ENCODE measurements at places on chromosomes 3 and 15.

DNA sequence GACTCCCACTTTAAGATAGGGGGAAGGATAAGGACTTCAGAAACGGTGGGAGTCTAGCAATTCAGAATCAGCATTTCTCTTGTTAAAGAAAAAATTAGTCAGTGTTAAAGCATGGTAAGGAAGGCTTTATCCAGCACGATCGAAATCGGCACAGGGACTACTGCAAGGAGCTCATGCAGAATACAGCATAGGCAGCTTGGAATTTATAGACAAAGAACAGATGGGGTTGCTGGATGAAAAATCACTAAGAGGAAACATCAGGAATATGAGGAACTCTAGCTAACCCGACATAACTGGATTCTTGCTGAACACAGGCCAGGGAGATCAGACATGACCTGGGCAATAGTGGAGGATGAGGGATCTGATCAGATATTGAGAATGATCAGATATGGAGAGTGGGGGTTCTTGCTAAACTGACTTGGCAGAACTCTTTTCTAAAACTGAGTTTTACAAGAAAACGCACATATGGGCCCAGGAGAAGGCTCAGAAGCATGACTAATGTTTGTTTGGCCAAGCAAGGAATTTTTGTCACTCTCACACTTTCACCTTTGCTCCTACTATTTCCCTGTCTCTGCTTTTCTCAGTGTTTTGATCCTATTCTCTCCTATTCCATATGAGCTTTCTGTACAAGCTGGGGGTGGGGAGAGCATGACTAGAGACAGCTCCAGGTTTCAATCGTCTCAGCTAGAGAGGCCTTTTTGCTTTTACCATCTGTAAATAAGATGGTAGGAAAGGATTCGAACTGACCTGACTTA is 3.9 kb upstream of the PLCH1 start:
- no peak for DNase-seq

GRCh38 chr15:75203017-75203907 is 1.6 kb downstream of the C15orf39 start:
- DNase-seq = no peak

DNA sequence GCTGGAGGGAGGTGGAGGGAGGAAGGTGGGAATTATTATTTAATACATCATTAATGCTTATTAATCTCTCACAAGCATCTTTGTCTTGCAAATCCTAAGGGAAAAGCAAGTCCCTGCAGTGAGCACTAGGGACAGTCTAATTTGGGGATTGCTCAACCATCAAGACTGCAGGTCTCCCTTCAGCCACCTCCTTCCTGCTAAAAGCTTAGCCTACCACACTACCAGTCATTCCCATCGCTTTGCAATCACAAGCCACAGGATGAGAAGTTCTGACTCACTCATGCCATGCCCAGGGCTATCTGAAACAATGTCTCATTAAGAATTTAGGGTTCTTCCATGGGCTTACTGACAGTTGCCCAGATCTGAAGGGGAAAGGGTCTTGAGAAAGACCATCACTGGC is 51.0 kb upstream of the EIF1B start:
- DNase-seq = peak; percentile 71

DNA sequence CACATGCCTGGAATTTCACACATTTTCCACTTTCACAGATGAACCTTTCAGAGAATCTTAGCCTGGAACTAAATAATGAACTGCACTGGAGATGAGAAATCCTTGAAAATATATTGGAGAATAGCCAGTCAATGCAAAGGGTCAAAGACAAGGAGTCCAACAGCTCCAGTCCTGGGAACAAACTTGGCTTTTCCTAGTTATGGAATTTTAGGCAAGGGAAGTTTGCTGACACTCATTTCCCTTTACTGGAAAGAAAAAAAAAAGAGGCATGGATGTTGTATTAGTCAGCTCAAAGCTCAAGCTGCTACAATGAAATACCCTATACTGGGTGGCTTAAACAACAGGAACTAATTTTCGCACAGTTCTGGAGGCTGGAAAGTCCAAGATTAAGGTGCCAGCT is 690.8 kb upstream of the ARPP21 start:
- DNase-seq = peak; percentile 48

GRCh38 chr15:64763874-64764273 is 11.5 kb downstream of the RBPMS2 start:
- DNase-seq = no peak

DNA sequence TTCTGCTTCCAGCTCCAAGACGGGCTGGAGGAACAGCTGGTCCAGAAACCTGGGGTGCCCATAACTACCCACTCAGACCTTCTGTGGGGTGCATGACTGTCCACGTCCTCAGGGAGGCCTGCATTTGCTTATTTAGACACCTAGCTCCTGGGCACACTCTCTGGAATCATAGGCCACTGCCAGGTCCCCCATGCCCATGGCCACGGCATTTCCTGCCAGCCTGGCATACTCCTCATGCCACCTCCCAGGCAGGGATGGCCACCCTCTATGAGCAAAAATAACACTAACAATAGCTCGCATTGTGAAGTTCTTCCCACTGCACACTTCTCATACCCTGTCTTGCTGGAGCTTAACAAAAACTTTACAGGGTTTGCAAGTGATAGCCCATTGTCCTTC is 166.9 kb upstream of the TPM1 start:
- no peak for DNase-seq

DNA sequence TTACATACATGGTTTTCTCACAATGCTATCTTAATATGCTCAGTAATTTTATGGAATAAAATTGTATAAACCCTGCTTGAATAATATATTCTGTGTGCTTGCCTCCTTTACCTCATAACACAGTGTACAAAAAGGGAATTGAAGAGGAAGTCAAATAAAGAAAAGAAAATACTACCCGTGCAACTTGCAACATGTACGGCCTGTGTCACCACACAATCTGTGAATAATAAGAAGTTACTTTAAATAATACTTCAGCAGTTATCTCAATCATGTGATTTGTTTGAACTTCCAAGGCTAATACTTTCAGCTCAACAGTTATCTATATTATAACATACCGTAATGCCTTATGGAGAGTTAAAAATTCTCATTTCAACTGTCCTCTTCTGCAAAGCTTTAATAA is 58.1 kb upstream of the SATB1 start:
- DNase-seq = no peak

GRCh38 chr3:115169808-115170207 is 22.7 kb upstream of the ZBTB20 start:
- DNase-seq = no peak

GRCh38 chr3:122618614-122619013 is 41.2 kb downstream of the PARP15 start:
- DNase-seq = no peak

DNA sequence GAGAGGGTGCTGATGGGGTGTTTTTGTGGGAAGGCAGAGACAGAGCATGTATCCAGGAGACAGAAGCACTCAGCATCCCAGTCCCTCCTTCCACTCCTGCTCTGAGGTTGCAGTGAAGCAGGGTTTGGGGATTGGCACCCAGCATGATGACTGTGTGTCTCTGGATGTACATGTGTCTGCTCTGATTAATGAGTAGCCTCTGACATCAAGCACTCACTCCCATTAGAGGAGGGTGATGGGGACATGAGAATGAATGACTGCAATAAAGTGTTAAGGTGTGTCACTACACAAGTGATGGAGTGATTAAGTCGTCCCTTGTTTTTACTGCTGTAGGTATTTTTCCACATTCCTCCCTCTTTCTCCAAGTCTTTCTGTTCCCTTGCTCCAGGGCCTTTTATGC is 9.6 kb upstream of the MYZAP start:
- DNase-seq = no peak

DNA sequence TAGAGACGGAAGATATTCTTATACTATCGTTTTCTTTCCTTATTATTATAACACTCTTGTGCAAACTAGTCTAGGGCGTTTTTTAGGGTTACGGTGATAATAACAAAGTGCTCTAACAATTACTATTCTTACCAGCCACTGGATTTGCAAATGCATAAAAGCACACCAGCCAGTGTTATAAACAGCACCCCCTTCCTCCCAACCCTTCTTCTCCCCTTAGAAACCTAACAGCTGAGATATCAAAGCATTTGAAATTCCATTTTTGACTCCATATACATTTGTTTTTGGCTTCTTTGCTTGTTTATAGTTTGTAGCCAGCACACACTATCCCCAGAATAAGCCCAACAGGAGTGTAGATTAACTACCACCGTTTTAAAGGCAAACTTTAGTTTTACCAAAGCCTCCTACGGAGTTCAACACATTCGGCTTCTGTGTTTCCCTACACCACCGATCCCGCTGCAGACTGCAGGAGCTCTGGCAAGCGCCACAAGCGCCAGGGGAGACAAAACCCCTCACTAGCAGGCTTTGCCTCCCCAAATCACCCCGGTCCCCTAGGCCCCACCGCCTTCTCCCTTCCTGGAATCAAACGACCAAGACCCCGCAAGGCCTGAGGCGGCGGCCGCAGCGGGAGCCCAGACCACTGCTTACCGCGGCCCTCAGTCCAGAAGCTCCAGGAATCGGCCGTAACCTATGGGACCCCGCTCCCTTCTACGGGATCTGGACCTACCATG is 461 bp downstream of the COPB2 start:
- no peak for DNase-seq

- no peak for DNase-seq
These were observed 9.2 kb downstream of the TM4SF1 start for GRCh38 chr3:149368201-149368673.

GRCh38 chr3:160384639-160385318 is 14.2 kb downstream of the IFT80 start:
- DNase-seq = no peak

DNA sequence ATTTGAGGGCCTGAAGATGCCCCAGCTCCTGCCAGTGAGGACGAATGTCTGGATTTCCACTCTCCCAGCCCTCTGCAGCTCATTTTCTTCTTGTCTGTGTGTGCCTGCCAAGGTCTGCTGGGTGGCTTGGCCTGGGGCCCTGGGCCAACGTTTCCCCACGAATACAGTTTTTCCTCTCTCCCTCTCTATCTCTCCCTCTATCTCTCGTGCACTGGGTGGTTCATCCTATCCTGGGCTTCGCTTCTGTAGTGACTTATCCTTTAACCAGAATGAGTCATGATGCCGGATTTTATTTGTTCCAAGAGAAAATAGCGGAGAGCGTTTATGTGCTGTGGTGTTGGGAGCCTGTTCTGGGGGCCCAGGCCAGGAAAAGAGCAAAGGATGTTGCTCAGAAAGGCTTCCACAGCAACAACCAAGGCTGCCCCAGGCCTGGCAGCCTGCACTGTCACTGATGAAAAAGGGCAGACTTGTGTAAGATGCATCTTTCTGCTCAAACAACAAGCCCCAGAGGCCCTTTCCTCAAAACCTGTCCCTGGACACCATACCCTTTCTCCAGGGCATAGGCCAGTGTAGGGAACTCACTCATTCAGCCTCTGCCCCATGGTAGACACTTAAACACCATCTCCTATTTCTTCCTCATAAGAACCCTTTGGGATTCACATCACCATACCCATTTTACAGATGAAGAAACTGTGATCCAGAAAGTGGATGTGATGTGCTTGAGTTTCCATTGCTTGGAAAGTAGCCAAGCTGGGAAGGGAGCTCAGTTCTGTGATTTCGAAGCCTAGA is 47.3 kb downstream of the ITGA11 start:
- DNase-seq = peak; percentile 97

DNA sequence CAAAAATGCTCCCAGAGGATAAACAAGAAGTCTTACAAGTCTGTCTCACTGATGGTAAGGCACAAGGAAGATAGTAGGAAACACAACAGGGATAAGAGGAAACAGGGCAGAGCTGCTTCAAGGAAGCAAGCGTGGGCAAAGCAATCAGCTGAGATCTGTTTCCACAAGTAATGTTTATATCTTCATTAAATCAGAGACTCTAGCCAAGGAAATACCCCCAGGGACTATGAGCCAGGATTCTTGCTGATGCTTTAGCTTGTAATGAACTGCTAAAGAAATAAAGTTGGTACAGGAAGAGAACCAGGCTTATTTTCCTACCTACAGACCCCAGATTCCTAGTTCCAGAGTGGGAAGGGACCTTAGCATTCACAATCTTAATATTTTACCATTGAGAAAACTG is 112.7 kb upstream of the C3orf80 start:
- DNase-seq = no peak

GRCh38 chr15:43143203-43143941 is 10.0 kb downstream of the TMEM62 start:
- peak; percentile 10 for DNase-seq

- DNase-seq = no peak
These were observed 93.6 kb downstream of the PLCL2 start for GRCh38 chr3:16978234-16978920.

- DNase-seq = peak; percentile 18
These were observed 63.1 kb upstream of the GOLGA6B start for GRCh38 chr15:72591361-72591760.

DNA sequence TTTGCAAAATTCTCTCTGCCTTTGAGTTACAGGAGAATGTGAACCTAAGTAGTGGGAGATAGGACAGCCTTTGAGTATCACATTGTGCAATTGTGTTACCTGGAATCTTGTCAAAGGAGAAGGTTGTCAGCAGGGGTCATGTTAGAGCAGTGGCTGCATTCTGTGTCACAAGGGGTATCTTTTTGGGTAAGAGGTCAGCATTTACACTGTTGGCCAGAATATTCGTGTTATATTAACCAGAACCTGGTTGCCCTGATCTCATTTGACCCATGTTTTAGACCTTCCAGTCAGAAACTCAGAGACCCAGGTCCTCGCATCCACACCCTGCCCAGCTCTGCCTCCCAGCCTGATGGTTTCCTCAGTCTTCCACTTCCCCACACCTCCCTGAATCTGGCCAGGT is 27.3 kb downstream of the HDC start:
- no peak for DNase-seq

DNA sequence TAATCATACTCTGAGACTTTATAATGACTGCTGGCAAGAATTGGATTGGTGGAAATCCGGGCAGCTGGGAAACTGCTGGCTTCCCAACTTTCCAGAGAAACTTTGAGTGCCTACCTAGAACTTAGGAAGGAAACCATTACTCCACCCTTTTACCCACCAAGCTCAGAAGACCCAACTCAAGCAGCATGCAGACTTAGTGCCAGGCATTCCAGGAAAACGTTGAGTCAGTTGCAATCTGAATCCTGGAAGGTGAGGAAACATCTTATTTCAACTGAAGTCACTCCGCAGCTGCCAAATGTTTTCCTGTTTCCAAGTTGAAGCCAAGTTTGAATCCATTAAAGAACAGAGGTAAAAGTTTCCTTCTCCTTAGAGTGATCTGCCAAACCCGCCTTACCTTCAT is 126.5 kb downstream of the ZNF385D start:
- peak; percentile 32 for DNase-seq

DNA sequence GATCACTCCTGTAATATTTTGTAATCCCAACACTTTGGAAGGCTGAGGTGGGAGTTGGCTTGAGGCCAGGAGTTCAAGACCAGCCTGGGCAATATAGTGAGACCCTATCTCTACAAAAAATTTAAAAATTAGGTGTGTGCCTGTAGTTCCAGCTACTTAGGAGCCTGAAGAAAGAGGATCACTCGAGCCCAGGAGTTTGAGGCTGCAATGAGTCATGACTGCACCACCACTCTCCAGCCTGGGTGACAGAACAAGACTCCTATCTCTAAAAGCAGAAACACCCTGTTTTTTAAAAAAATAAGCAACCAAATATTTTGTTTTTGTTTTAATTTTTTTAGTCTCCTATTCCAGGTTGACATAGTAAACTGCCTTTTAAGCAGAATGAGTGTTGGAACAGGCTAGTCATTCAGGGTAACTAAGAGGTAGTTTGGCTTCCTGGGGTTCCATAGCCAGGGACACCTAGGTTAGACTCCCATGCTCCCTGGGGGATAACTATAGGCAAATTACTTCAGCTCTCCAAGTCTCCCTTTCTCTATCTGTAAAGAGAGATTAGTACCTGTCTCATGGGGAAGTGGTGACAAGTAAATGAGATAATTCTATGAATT is 114.6 kb upstream of the C15orf61 start:
- DNase-seq = peak; percentile 30
